Amniotic epithelial cell (primary cell): ENCODE measurements at places on chromosomes 3 and 15.

DNA sequence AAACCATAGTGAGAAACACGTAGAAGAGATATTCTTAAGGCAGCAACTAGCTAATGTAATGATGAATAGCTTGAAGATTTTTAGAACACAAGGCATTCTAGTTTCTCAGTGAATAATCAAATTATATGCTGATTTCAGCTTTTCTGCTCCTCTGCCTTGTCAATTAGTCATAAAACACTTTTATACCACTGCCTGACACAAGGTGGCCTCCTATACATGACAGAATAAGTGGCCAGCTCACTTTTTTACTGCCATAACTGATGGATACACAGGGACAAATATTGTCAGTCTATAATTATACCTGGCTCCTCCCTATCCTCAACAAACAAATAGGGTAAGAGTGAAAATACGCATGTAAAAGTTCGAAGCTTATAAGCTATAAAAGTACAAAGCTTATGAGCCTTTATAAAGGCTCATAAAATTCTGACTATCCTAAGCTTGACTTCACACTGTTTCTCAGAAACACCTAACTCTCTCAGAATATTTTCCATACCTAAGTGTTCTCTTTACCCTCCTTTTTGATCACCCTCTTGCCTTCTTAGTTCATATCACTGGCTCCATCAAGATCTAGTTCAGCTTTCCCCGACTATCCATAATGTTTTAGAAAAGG is 81.6 kb downstream of the HERC1 start:
- DNase-seq: peak; percentile 45

DNA sequence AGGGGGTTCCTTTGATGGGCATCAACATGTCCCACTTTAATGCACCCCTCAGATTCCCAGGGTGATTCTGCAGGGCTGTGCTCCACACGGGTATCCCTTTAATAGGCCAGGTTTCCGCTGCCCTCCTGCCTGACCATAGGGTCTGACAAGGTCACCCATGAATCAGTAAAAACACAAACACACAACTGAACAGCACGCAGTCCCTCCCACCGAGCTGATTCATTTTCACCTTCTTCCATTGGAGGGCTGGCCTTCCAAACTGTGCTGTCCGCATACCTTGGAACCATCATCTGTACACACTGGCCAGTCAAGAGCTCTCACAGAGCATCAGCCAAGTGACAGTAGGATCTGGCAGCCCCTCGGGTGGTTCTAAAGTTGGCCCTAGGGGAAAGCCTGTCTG is 93.7 kb downstream of the FBLN2 start:
- DNase-seq: no peak

- DNase-seq: no peak
Measured at GRCh38 chr3:48429317-48429959, 448 bp downstream of the PLXNB1 start.

DNA sequence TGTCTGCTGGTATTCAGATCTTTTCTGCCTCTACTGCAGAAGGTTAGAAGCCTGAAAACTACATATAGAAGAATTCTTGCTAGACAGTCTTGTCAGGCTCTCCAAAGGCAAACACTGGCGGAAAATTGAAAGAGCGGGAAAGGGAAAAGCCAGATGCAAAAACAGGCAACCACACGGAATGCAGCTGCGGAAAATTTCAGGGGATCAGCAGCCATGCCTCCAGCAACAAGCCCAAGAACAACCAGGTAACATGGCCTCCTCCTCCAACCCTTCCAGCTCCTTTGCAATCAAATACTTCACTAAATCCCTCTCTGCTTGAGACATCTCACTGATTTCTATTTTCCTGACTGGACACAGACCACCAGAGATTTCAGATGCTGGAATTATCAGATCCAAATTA is 9.6 kb downstream of the UBP1 start:
- DNase-seq: no peak

DNA sequence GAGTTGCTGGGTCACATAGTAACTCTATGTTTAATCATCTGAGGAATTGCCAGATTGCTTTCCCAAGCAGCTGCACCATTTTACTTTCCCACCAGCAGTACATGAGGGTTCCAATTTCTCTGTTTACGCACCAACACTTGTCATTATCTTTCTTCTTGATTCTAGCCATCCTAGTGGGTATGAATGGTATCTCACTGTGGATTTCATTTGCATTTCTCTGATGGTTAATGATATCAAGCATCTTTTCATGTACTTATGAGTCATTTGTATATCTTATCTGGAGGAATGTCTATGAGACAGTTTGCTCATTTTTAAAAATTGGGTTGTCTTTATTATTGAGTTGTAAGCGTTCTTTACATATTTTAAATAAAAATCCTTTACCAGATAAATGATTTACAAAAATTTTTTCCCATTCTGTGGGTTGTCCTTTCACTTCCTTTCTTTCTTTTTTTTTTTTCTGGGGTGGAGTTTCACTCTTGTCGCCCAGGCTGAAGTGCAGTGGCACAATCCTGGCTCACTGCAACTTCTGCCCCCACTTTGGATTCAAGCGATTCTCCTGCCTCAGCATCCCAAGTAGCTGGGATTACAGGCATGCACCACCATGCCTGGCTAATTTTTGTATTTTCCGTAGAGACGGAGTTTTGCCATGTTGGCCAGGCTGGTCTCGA is 8.9 kb upstream of the SGO1 start:
- peak; percentile 69 for DNase-seq

DNA sequence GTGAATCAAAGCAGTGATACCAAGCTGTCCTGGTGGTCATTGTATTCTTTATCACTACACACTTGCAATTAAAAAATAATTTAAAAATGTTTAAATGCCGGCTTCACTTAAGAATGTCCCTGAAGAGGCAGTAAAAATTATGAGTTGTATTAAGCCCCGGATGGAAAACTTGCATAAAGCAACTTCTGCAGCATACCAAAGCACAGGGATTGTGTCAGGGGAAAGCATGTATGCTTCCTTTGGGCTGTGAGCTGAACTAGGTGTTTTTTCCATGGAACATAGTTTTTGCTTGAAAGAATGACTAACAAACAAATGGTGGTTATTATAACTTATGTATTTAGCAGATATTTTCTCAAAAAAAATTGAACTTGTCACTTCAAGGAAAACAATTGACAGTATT is 143.1 kb downstream of the ARNT2 start:
- DNase-seq: peak; percentile 62

DNA sequence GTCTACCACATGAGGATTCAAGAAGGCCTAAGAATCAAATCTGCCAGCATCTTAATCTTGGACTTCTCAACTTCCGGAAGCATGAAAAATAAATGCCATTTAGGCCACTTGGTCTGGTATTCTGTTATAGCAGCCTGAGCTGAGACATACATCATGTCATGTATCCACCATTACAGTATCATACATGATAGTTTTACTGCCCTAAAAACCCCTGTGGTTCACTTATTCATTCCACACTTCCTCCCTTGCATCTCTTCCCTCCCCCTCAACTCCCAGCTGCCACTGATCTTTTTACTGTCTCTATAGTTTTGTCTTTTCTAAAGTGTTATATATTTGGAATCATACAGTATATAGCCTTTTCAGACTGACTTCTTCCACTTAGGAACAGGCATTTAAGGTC is 161.8 kb downstream of the SNRK start:
- DNase-seq: no peak

GRCh38 chr15:45126535-45127158 is 3.0 kb downstream of the DUOXA1 start:
- peak; percentile 18 for DNase-seq

DNA sequence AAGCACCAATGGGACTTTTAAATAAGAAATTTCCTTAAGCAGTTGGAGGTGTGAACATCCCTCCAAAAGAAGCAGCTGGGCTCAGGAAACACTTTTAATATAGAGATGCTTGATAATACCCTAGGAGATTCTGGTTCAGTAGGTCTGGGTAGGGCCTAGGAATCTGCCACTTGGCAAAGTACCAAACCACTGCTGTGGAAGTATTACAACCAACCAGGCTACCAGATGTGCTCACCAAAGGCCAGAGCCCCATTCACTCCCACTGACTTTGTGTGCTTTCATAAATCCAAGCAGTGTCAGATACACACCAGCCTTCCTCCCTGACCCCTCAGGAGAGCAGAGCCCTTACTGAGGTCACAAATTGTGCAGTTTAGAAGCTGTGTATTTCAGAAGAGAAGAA is 162.6 kb downstream of the CCNL1 start:
- peak; percentile 78 for DNase-seq

DNA sequence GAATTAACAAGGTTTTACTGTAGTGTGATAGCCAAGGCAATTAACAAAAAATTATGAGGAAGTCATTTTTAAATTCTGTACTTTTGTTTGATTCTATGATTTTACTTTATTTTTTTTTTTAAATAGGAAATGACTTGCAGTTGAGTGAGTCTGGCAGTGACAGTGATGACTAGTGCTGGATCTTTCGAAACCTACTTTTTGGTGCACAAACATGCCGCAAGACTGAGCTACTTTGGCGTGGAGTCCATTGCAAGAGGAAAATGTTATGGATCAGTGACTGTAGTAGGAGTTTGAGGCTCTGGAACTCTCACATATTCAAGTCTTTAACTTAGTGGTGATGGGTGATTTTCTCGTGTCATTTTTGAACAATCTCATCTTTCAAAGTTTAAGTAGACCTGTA is 11.6 kb downstream of the EAF1 start:
- DNase-seq: peak; percentile 38

GRCh38 chr3:147388700-147389580 is 17.4 kb downstream of the ZIC4 start:
- DNase-seq: no peak

DNA sequence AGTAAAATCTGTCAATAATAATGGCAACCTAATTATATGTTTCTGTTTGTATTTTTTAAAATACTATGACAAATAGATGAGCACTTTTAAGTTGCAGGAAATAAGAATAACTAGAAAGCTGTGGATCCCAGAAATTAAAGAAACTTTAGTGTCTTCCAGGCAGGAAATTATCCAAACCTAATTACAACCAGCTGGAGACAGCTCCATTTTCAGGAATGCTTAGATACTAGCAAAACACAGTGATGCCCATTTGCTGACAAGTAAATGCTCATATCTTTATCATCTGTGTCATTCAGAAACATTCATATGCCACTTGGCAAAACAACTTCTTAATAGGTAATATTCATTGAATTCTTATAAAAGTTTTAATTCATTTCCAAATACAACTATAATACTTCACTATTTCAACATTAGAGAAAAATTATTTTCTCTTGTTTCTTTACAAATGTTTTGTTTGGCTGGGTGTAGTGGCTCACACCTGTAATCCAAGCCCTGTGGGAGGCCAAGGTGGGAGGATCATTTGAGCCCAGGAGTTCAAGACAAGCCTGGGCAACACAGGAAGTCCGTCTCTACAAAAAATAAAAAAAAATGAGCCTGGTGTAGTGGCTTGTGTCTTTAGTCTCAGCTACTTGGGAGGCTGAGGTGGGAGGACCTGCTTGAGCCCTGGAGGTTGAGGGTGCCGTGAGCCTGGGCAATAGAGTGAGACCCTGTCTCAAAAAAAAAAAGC is 169.1 kb upstream of the TSPAN3 start:
- no peak for DNase-seq

GRCh38 chr15:72766780-72767179 is 16.8 kb downstream of the ADPGK start:
- no peak for DNase-seq
